ENCODE measurements at places on chromosomes 6 and 20.

GRCh38 chr20:43666376-43667328 is at the start of gene MYBL2:
TSS of gene MYBL2 (plus strand) at chr20:43667114. CDS start at chr20:43667284, 170 bp downstream.
- DNase-seq, result no peak

- no peak for DNase-seq
These were observed 1.1 kb upstream of the TCF15 start for GRCh38 chr20:611047-611842.

GRCh38 chr6:85136310-85136709 is 313.6 kb upstream of the NT5E start:
- no peak for DNase-seq

GRCh38 chr6:16388488-16388887 is 150.1 kb downstream of the GMPR start:
- DNase-seq, result peak; percentile 45

DNA sequence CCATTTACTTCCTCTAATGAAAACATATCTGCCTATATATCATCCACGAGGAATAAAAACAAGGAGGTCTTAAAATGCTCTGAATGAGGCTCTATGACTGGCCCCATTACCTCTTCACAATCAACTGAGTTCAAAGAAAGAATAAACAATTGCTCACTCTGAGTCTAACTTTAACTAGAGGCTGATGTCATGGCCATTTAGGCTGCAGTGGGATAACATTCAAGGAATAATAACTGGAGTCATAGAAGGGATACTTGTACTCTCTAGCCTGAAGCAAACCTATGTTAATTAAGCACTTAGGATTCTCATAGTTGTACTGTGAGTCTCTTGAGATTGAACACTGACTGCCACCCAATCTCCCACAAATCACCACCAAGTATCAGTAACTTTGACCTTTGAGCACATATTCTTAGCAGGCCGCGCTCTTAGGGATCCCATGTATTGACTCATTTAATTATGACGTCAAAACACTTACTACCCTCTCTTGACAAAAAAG is 70.2 kb downstream of the PERP start:
- no peak for DNase-seq

DNA sequence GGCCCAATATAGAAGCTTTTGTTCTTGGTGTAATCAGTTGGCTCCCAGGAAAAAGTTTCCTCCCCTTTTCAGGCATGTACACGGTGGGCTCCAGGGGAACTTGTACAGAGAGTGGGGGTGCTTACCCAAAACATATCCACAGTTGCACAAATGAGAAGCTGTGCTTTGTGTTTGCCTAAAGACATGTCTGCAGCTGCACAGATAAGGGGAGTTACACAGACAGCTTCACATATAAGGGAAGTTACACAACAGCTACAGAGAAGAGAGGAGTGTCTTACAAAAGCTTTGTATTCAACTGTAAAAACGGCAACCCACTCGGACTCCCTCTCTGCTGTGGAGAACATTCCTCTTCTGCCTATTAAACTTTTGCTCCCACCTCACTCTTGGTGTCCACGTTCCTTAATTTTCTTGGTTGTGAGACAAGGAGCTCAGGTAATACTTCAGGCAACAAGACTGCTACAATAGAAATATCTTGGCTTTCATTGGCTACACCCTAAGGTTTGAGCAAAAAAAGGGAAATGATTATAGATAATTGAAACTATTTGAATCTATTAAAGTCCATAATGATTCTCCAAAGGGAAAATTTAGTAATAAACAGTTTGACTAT is 7.4 kb upstream of the PNRC1 start:
- no peak for DNase-seq

DNA sequence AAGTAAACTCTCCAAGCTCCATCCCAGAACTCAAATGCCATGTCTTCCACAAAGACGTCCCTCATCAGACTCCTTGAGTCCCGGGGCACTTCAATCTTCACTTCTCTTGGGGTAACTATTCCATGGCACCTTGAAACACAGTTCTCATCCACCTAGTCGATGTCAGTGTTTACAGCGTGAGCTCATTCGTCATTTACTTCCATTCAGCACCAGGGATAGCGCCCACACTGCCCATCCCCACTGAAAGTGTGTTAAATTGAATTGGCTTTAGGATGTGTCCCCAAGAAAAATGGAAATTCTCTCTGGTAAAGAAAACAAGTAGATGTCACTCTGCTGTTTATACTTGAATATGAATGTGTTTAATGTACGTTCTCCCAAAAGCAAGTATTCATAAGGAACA is 31.3 kb downstream of the KCNK15 start:
- no peak for DNase-seq

DNA sequence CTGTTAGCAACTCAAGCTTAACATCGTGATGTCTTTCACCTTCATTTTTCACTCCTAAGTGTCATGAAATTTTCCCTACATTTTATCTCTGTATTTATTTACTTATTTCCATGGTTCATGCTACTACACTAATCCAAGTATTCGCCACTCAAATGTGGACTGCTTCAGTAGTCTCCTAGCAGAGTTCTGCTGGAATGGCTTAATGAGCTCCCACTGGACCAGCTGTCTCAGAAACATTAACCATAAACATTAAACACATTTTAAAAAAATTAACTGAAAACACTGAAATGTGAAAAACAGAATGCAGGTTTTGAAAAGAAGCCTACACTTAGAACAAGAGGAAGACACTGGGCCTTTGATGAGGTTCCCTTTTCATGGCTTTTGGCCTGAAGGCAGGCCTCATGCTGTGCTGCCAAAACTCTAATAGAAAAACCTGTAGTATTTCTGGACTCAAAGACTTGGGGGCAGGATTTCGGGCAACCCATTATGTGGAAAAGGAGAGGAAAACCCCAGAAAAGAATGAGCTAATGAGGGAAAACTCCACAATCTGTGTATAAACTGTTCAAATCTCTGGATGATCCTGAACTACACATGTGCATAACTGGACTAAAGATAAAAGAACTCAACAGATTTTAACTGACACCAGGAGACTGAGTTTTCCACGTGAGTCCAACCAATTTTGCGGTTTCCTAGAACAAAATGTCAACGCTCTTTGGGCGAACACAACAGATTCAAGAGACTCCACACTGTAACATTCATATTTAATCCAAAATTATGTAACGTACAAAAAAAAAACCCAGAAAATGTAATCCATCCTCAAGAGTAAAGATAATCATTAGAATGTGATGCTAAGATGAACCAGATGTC is 33.0 kb downstream of the SAMD3 start:
- no peak for DNase-seq

GRCh38 chr6:56528412-56528841 is 114.3 kb downstream of the DST start:
- DNase-seq, result peak; percentile 86

DNA sequence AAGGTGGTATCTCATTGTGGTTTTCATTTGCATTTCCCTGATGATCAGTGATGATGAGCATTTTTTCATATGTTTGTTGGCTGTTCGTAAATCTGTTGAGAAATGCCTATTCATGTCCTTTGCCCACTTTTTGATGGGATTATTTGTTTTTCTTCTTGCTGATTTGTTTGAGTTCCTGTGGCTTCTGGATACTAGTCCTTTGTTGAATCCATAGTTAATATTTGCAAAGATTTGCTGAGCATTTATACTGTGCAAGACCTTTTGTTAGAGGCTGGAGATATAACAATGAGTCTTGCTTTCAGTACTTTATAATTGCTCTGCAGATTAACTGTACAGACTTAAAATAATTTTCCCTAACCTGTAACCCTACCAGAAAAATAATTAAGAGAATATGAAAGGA is 35.6 kb downstream of the PDE7B start:
- DNase-seq, result no peak

- DNase-seq, result no peak
These were observed 25.5 kb upstream of the WFDC2 start for GRCh38 chr20:45444050-45444449.

DNA sequence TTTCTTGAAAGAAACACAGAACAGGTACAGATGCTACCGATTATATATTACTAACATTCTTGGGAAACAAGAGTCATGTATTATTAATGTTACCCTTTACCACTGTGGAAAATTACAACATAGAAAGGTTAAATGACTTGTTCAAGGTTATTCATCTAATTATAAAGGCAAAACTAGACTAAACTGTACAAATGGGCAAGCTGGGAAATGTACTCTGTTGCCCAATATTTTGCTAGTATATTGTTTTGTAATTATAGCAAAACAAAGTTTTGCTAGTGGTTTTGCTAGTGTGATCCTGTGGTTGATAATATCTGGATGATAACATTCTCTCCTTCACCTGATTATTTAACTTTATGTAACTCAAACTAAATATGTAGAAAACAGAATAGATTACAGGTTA is 96.5 kb downstream of the TINAG start:
- no peak for DNase-seq

DNA sequence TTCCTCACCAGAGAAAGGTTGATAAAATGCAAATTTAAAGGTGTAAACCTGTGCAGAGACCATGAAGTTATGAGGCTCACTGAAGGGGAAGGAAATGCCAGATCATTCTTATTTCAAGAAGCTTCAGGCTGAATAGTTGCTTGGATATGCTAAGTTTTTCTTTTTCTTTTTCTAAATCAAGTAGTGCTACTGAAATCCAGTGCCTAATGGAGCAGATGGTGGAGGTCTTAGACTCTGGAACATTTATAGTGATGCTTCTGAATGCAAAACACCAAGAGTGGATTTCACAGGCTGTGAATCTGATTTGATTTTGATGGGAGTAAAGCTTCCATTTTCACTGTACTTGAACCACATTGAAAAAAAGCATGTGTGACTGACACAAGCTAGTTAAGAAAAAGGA is 151.2 kb upstream of the BEND3 start:
- no peak for DNase-seq

- no peak for DNase-seq
These were observed 24.6 kb downstream of the MANBAL start for GRCh38 chr20:37314099-37314498.

- DNase-seq, result no peak
These were observed 185.7 kb upstream of the EYA4 start for GRCh38 chr6:133055441-133055966.

GRCh38 chr6:167095888-167096287 is 27.0 kb upstream of the CCR6 start:
- no peak for DNase-seq

DNA sequence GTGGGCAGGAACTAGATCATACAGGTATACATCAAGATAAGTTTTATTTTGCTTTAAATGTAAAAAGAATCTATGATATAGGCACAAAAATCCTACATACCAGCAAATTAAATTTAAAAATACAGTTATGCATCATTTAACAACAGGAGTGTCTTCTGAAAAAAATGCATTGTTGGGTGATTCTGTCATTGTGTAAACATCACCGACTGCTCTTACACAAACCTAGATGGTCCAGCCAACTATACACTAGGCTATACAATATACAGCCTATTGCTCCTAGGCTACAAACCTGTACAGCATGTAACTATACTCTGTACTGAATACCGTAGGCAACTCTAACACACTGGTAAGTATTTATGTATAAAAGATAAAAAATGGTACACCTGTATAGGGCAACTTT is 139.4 kb downstream of the RNGTT start:
- no peak for DNase-seq

- no peak for DNase-seq
These were observed 19.2 kb upstream of the MRPS10 start for GRCh38 chr6:42236682-42237473.

DNA sequence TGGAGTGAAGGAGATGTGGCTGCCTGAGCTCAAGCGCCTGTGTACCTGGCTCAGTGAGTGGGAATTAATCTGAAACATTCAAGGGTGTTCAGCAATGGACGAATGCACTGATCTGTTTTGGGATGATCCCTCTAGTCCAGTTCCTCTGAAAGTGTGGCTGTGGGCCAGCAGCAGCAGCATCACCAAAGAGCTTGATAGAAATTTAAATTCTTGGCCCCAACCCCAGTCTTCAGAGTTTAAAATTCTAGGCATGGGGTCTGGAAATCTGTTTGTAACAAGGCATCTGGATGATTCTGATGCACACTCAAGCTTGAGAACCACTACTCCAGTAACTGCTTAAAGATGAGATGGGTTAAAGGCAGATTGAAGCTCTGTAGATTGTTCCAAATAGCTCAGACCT is 59.2 kb downstream of the STMND1 start:
- no peak for DNase-seq

DNA sequence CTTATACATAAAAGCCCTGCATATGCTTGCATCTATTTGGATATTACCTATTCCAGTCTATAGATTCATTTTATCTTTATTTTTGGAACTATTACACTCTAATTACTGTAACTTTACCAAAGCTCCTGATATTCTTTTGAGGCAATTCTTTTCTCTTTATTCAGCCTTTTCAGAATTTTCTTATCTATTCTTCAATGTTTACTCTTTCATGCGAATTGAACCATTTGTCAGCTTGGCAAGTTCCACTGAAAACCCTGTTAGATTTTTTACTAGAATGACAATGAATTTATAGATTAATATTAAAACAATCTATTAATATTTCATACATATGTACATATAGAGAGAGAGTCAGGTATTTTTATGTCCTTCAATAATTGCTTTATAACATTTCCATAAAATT is 554 bp upstream of the MEP1A start:
- DNase-seq, result no peak

- no peak for DNase-seq
These were observed 54.1 kb upstream of the SASH1 start for GRCh38 chr6:148288541-148288940.

DNA sequence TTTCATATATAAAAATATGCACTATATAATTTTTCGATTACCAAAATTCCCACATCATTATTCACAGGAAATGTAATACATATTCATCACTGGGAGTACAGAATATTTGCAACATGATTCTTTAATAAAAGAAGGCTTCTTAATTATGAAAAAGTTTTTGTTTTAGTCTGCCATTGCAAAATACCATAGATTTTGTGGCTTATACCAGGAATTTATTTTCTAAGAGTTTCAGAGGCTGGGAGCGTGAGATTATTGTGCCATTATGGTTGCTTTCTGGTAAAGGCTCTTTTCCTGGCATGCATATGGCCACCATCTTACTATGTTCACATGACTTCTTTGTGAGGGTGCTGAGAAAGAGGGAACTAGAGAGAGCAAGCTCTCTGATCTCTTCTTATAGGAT is 306.9 kb upstream of the ADGRB3 start:
- DNase-seq, result no peak

DNA sequence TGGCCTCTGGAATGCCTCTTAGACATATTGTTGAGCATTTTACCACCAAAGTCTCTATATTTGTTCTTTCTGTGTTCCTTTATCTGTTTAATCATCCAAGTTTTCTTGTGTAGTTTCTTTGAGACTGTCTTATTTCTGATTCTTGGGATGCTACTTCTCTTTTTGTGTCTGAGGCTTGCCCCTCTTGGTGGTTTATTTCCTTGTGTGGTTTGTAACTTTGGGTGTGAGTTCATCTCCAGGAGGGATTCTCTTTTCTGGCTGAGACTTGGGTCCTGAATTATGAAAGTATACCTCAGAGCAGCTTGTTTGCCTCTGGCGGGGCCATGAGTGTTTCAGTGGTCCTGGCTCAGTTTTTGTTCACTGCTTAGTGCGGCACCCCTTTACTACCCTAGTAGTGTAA is 33.9 kb downstream of the PPARD start:
- DNase-seq, result no peak
